ENCODE measurements at places on chromosomes 1 and 21. TPM values are rescaled to one million over a fixed set of nuclear protein-coding genes. Genes with fewer than 3 reads are reported as not detected.

The FYB2 gene
- total RNA-seq, result not detected

- DNase-seq, result no peak
Observed at GRCh38 chr1:162987866-162988265, 81.3 kb upstream of the RGS4 start.

GRCh38 chr1:155049651-155050559, 1.2 kb upstream of the ADAM15 start:
- DNase-seq, result no peak

The LCE2C gene
- not detected for total RNA-seq

DNA sequence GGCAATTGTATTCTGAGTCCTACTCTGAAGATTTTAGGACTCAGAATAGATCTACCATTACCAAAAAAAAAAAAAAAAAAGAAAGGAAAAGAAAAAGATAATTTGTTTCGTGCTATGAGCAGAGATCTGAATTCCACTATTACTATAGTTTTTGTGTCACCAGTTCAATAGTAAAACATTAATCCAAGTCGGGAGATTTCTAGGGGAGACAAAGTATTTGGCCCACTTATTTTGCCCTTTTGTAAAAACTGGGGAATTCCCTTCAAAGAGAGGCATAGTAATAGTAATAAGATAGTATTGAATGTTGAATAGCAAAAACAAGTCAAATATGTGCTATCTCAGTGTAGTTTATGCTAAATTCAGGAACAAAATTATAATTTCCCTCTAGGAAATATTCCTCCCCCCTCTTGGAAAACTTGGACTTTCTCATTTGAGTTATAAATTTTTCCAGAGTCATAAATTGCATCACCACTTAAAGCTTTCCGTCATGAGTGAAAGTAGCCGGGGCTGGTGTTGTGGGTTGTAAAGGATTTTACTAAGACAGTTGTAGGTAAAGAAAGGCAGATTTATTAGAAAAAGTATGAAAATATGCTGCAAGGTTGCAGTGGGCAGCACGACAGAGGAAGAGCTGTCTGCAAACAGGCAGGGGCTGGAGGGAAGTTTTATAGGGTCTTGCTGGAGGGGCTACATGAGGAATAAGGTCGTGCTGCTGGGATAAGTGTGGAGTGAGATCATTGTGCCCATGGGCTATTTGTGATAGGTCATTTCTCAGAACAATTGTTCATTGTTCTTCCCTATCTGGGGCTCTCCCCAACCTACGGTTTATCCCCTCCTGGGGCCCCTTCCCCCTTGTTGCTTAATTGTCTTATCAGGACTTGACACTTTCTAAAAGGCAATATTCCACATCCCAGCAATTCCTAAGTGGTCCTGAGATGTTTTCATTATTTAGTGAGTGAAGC, 1009.9 kb downstream of the PLA2G4A start:
- DNase-seq, result peak; percentile 61

All from SK-MEL-5 (cell line).